ENCODE measurements at places on chromosomes 12 and 14. TPM values are rescaled to one million over a fixed set of nuclear protein-coding genes. Genes with fewer than 3 reads are reported as not detected.

The EML5 gene
- 0.69 TPM for total RNA-seq

The OR10P1 gene
- total RNA-seq = not detected

The NEDD8 gene
- 89.1 TPM for total RNA-seq

The SPIC gene
- total RNA-seq = not detected

The SDR9C7 gene
- total RNA-seq = not detected

The TMEM30B gene
- 2.1 TPM for total RNA-seq

The EIF2B1 gene
- total RNA-seq = 53.8 TPM

The RNF212B gene
- not detected for total RNA-seq

The TESPA1 gene
- total RNA-seq = 93.8 TPM

The STAT6 gene
- total RNA-seq = 215 TPM
